Activated CD8-positive, alpha-beta memory T cell treated with anti-CD3 and anti-CD28 coated beads, Interleukin-2, amount 10 ng/mL, durations not matched to agents 7 days and 5 days (primary cell): ENCODE measurements at places on chromosomes 12 and 14.

DNA sequence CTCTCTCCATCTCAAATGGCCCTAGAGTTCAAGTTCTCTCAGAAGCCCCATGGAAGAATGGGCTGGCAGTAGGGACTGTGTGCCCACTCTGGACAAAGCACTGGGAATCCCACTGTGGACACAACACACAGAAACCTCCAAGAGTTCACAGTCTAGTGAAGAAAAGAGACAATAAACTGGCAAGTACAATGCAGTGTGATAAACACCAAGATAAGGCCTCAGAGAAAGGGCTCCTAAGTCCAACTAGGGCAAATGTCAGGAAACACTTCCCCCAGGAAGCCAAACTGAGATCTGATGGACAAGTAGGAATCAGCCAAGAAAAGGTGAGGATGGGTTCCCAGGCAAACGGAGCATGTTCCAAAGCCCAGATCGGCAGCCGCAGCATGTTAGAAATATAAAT, 5.4 kb downstream of the VSIG10 start:
- DNase-seq: no peak

DNA sequence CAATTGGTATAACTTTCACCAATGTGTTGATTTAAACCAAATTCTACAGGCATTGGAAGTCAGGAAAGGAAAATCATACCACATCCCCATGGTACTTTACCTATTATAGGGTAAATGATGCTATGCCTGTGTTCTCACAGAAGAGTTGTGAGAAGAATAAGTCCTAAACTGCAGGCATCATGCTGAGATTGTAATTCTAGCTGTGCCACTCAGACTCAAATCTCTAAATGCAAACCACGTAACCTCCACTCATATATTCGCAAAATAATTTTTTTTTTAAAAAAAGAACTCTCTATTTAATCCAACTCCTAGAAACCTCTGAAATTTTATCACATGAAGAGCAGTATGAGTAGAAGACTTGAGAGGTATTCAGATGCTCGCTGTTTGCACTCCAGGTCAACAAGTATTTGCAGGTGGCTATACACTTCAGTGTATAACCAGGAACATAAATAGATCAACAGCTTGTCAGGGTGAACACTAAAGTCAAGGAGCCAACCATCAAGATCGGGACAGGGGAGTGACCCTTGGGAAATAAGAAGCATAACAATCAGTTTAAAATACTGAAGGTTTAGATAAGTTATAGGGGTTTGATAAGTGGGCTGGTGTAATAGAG, 110.1 kb downstream of the SLC25A21 start:
- DNase-seq: no peak

DNA sequence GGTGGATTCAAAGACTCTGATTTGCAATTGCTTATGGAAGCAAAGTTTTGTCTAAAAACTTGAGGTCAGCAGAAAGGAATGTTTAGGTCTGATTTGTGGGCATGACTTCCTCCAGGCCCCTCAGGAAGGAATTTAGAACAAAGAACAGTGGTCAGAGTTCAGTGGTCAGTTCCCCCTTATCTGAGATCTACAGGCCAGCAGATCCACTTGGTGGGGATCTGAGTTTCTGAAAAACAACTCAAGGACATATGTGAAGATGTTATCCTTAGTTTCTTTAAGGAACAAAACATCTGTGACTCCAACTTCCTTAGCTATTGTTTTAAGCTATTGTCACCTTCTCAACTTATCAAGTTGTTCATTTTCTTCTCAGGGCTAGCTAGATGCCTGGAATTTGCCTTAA, 28.0 kb upstream of the NAA30 start:
- no peak for DNase-seq

DNA sequence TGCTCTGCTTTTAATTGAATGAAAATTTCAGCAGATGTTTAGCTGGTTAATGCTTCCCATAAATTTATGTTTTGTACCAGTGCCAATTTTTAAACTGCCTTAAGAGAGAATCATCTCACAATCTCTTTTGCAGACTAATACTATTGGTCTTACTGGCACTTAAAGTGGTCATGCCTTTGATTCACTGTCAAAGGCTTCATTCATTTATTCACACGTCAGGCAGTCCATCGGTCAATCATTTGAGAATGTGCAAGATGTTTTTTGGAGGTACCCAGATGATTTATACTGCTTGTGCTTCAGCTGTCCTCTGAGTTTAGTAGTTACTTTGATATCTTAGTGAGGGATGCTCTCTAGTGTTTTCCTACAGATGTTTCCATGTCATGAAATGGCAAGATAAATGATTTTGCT, 83.4 kb downstream of the NAV3 start:
- no peak for DNase-seq

DNA sequence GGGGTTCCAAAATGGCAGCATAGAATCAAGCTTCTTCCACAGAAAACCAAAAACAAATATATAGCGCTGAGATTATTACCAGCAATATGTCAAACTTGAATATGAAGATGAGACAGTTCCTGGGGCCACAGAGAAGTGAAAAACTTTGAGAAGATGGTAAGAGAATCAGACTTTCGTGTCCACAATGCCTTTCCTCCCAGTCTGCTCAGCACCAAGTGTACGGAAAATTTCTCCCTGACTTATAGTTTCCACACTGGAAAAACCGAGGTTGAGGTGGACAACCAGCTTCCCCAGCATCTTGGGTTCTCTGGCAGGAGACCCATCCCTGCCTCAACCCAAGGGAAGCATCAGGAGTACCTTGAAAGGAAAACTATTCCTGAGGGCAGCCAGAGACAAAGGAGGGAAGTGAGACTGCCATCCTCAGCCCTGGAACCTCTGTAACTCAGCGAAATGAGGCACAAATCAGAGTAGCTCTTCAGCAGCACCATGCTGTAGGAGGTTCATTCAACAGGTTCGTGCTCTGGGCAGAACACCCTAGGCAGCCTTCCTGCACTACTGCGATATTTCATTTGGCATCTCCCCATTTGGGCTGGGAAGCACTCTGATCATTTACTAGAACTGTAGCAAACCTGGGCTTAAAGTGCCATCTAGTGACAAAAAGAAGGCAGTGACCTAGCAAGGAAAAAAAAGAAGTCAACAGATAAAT, 52.4 kb upstream of the CAPRIN2 start:
- DNase-seq: no peak

- peak; percentile 91 for DNase-seq
Observed at GRCh38 chr14:88824314-88825077, at the start of gene TTC8. TSS of gene TTC8 (plus strand) at chr14:88824651. CDS start at chr14:88824708, 57 bp downstream.

- no peak for DNase-seq
Observed at GRCh38 chr12:131883521-131883900, 10.9 kb upstream of the ULK1 start.

GRCh38 chr14:78904094-78904493, 733.9 kb downstream of the NRXN3 start:
- no peak for DNase-seq

- no peak for DNase-seq
Observed at GRCh38 chr12:124632519-124632984, 65.1 kb upstream of the NCOR2 start.

- no peak for DNase-seq
Observed at GRCh38 chr14:102325791-102326345, 6.3 kb downstream of the ZNF839 start.

- DNase-seq: no peak
Observed at GRCh38 chr14:100313464-100314230, 7.4 kb upstream of the SLC25A29 start.

DNA sequence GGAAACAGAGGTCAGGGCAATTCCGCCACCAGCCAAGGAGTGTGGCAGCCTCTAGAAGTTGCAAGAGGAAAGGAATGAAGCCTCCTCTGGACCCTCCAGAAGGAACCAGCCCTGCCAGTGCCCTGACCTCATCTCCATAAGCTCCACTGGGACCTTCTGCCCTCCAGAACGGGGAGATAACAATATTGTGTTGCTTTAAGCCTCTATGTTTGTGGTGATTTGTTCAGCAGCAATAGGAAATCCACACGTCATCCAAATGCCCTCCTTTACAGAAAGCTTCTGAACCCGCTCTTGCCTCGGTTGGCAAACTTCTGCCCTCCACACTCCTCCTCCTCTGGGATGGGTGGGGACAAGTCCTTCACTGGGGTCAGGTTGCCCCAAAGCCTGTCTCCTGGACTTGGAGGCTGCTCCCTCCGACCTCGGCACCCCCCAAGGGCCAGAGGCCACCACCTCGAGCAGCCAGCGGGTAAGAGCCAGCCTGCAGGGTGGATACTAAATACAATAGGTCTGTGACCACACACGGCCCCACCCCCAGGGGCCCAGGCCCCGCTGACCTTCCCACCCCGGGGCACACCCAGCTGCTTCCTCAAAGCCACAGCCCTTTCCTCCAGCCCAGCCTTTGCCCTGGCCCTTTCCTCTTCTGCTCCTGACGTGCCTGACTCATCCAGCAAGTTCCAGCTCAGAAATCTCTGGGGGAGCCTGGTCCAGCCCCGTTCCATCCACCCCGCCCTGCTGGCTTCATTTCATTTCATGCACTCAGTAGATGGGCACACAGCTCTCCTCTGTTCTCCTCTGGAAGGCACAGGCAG, 58.7 kb upstream of the NCOR2 start:
- no peak for DNase-seq

GRCh38 chr12:85741046-85741445, 95.2 kb downstream of the RASSF9 start:
- no peak for DNase-seq

DNA sequence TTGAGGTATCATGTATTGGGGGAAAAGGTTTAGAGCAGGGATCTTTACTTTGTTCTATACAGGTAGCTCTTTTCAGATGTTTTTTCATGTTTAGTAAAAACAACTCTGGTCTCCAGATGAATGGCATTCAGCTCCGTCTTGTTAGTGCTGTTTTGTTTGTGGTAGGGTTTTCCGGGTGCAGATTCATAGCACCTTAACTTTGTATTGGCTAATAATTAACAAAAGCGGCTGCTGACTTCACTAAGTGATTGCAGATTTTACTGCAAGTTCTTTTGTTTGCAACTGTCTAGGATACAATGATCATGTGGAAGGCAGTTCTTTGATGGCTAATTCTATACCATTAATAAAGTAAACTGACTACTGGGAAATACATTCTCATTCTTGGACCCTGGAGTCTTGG, 32.2 kb upstream of the BHLHE41 start:
- no peak for DNase-seq

GRCh38 chr12:71551529-71551928, 111.9 kb downstream of the LGR5 start:
- DNase-seq: no peak
